ENCODE measurements at places on chromosomes 6 and 20.
A peak's percentile ranks its signal among the peaks of the same experiment; 100 is the strongest.

- peaks cover 47% of the 10 kb centered on the region for H3K27me3 ChIP-seq
- H3K27ac ChIP-seq = no peak overlapping the region
- H3K4me3 ChIP-seq = peak overlapping the region; percentile 78
- no peaks in the 10 kb centered on the region for H3K4me1 ChIP-seq
Measured at GRCh38 chr6:5086294-5086890, 1.3 kb downstream of the PPP1R3G start.

GRCh38 chr20:14245368-14245970 lies 91.9 kb downstream of the FLRT3 start:
- no peak overlapping the region for H3K4me3 ChIP-seq
- H3K36me3 ChIP-seq = no peaks in the 10 kb centered on the region
- H3K4me1 ChIP-seq = no peaks in the 10 kb centered on the region
- H3K27ac ChIP-seq = no peak overlapping the region

GRCh38 chr6:101534386-101534785 lies 140.9 kb downstream of the GRIK2 start:
- no peaks in the 10 kb centered on the region for H3K36me3 ChIP-seq
- DNase-seq = no peak
- no peak overlapping the region for H3K27ac ChIP-seq
- H3K4me1 ChIP-seq = no peaks in the 10 kb centered on the region

DNA sequence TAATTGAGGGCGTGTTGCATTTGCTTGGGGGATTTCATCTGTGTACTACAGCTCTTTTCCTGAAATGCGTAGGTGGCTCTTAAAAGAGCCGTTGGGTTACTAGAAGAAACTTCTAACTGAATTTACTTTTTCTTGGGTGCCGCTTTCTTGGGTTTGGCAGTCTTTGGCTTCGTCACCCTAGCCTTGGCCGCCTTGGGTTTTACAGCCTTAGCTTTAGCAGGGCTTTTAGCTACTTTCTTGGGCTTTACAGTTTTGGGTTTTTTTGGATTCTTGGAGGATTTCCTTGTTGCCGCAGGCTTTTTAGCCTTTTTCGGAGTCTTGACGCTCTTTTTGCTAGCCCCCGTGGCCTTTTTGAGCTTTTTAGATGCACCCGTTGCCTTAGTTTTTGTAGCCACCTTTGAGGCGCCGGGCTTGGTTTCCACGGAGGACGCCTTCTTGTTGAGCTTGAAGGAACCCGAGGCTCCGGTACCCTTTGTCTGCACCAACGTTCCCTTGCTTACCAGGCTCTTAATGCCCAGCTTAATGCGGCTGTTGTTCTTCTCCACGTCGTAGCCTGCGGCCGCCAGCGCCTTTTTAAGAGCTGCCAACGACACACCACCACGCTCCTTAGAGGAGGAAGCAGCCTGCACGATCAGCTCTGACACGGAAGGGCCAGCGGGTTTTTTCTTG lies 54.5 kb downstream of the TRIM38 start:
- peak; percentile 48 for DNase-seq
- H3K27me3 ChIP-seq = no peaks in the 10 kb centered on the region
- peak overlapping the region; percentile 65 for H3K27ac ChIP-seq
- H3K4me3 ChIP-seq = no peak overlapping the region

DNA sequence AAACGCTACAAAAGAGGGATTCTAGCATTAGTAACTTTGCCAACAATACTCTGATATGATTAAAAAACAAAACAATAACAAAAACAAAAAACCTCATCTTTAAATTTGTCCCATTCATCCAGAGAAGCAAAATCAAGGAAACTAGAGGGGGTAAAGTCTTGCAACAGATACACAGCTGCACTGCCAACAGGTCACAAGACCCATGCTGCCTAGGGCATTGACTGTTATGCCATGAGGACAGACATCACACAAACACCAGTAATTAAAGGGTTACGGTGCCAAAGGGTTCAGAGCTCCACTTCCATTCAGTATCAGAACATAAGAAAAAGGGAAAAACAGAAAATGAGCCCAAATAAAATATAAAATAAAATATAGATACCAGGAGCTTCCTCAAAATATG lies 1.6 kb downstream of the TBC1D20 start:
- H3K4me3 ChIP-seq = peak overlapping the region; percentile 78
- DNase-seq = no peak
- peaks cover 4% of the 10 kb centered on the region for H3K4me1 ChIP-seq
- H3K36me3 ChIP-seq = no peaks in the 10 kb centered on the region
- H3K27ac ChIP-seq = no peak overlapping the region
- H3K27me3 ChIP-seq = no peaks in the 10 kb centered on the region

DNA sequence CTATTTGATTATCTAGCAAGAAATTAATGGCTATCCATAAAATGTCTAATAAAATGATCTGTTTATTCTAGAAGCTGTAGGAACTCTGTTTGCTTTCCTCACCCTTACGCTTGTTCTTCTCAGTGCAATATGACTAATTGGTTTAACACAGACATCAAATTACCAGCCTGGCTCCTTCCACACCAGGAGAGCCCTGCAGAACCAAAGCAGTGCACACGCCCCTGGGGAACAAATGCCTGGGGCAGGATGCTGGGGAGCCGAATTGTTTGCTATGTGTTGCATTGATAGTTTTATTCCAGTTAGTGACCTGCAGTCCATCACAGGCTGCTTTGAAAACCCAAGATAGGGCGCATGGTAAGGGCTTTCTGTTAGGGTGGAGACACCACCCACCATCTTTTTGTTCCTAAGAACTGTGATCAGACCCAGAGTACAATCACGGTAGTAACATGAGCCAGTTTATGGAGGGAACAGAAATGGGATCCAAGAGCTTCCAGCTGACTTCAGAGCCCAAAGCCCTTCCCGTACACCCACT lies 126.4 kb upstream of the CD93 start:
- no peaks in the 10 kb centered on the region for H3K27me3 ChIP-seq
- no peak for DNase-seq
- no peak overlapping the region for H3K27ac ChIP-seq
- H3K36me3 ChIP-seq = no peaks in the 10 kb centered on the region

- no peak overlapping the region for H3K27ac ChIP-seq
- no peaks in the 10 kb centered on the region for H3K4me1 ChIP-seq
- no peaks in the 10 kb centered on the region for H3K27me3 ChIP-seq
- H3K4me3 ChIP-seq = no peak overlapping the region
- H3K36me3 ChIP-seq = no peaks in the 10 kb centered on the region
- DNase-seq = no peak
Measured at GRCh38 chr6:133297657-133298056, 56.5 kb downstream of the EYA4 start.

- H3K27ac ChIP-seq = no peak within 1 kb of the TSS
- peaks cover 98% of the 10 kb centered on the region for H3K27me3 ChIP-seq
- H3K4me1 ChIP-seq = peaks cover 3% of the 10 kb centered on the region
- DNase-seq = peak; percentile 48
- peak within 1 kb of the TSS; percentile 41 for H3K4me3 ChIP-seq
- no peaks in the 10 kb centered on the region for H3K36me3 ChIP-seq
Measured at GRCh38 chr20:46308258-46309157, at the start of gene CDH22. TSS of gene CDH22 (minus strand) at chr20:46308498. CDS start at chr20:46251294, 57,204 bp downstream.

- H3K27ac ChIP-seq = no peak overlapping the region
- no peaks in the 10 kb centered on the region for H3K36me3 ChIP-seq
- no peaks in the 10 kb centered on the region for H3K4me1 ChIP-seq
- no peak overlapping the region for H3K4me3 ChIP-seq
- DNase-seq = no peak
Measured at GRCh38 chr6:115865914-115866313, 194.8 kb downstream of the FRK start.

- no peak overlapping the region for H3K27ac ChIP-seq
- no peak overlapping the region for H3K4me3 ChIP-seq
- no peaks in the 10 kb centered on the region for H3K36me3 ChIP-seq
- H3K27me3 ChIP-seq = no peaks in the 10 kb centered on the region
Measured at GRCh38 chr6:144334150-144334708, 49.1 kb downstream of the UTRN start.

- no peak for DNase-seq
- H3K4me3 ChIP-seq = no peak overlapping the region
- peaks cover 12% of the 10 kb centered on the region for H3K4me1 ChIP-seq
- H3K27ac ChIP-seq = no peak overlapping the region
- peaks cover 10% of the 10 kb centered on the region for H3K36me3 ChIP-seq
Measured at GRCh38 chr6:166543603-166544295, 42.7 kb downstream of the RAMACL start.

DNA sequence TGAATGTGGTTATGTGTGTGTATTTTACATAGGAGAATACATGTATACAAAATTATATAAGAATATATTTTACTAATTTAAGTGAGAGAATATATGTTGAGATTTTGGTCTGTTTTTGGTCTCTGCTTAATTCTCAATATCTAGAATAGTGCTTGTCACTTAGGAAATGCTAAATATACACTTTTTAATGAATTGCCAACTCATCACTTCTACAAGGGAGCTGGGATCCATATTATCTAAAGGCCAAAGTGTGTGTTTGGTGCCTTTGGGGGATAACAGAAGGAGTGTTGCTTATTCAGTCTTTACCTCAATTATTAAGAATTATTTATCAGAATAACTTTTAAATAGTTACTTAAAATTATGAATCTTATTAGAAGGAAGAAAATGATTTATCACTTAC lies 1304.8 kb downstream of the HACE1 start:
- no peaks in the 10 kb centered on the region for H3K36me3 ChIP-seq
- no peak overlapping the region for H3K4me3 ChIP-seq
- H3K4me1 ChIP-seq = no peaks in the 10 kb centered on the region
- H3K27me3 ChIP-seq = no peaks in the 10 kb centered on the region

GRCh38 chr6:127204281-127204680 lies 62.4 kb upstream of the RNF146 start:
- H3K4me3 ChIP-seq = no peak overlapping the region
- no peaks in the 10 kb centered on the region for H3K27me3 ChIP-seq
- H3K4me1 ChIP-seq = peaks cover 4% of the 10 kb centered on the region

- DNase-seq = no peak
- no peaks in the 10 kb centered on the region for H3K36me3 ChIP-seq
- H3K4me3 ChIP-seq = no peak overlapping the region
- H3K27me3 ChIP-seq = no peaks in the 10 kb centered on the region
Measured at GRCh38 chr6:11580686-11581405, 43.3 kb downstream of the TMEM170B start.

- no peak overlapping the region for H3K4me3 ChIP-seq
- no peaks in the 10 kb centered on the region for H3K36me3 ChIP-seq
- DNase-seq = no peak
- H3K27ac ChIP-seq = no peak overlapping the region
Measured at GRCh38 chr6:78611102-78611620, 256.2 kb upstream of the IRAK1BP1 start.

All from neuronal stem cell (in vitro differentiated cells).